NCI-H510A treated with DMSO at 0.1 percent for 48 hours (cell line): ENCODE measurements at places on chromosomes 2 and 18.

DNA sequence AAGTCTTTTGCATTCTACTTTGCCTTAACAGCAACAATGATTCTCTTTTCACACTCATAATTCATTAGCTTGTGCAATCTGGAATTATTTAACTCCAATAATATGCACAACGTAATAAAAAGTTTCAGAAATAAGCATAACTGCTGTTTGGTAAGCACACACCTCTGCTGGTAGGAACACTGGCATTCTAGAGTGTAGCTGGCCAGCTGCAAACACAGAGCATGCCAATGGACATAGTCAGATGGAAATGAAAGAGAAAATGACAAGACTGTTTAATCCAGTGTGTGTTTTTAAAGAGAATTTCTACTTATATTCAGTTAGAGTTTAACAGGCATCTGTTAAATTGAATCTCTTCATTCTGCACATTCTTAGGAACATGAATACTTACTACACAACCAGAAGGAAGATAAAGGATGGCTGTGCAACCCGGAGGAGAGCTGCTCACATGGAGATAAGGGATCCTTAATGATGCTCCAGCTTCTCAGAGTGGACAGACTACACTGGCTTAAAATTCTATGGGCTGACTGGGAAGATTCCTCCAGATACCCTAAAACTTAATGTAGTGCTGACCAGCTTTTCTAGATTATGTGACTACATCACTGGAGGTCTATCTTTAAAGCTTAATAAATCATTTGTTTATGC lies 94.6 kb upstream of the CHAC2 start:
- DNase-seq, result no peak

DNA sequence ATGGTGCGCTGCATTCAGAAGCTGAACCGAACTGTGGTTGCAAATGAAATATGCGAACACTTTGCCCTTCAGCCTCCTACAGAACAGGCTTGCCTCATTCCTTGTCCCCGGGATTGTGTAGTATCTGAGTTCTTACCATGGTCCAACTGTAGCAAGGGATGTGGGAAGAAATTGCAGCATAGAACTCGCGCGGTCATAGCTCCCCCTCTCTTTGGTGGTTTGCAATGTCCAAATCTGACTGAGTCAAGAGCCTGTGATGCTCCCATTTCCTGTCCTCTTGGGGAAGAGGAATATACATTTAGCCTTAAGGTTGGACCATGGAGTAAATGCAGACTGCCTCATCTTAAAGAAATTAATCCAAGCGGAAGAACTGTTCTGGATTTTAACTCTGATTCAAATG lies 291.4 kb downstream of the THSD7B start:
- no peak for DNase-seq

DNA sequence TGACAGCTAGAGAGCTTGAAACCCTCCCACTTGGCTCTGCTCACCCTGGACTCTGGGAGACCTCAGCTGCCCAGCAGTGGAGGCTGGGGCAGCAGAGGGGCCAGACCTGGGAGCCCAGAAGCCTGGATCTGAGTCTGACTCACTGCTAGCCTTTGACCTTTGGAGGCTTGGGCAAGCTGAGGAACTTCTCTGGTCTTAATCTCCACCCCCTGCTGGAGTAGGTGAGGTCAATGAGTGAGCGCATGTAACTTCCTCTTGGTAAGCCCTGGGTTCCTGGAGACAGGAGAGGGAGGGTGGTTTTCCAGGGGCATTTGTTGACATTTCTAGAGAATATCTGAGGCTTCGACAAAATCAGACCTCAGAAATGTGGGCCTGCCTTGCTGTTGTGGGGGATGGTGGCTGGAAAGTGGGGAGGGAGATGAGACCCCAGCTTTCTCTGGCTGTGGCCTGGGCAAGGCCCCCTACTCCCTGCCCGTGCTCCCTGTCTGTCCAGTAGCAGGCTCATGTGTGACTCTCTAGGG lies 73.0 kb upstream of the YWHAQ start:
- DNase-seq, result no peak

- DNase-seq, result no peak
Measured at GRCh38 chr2:23449831-23450331, 64.9 kb downstream of the KLHL29 start.

DNA sequence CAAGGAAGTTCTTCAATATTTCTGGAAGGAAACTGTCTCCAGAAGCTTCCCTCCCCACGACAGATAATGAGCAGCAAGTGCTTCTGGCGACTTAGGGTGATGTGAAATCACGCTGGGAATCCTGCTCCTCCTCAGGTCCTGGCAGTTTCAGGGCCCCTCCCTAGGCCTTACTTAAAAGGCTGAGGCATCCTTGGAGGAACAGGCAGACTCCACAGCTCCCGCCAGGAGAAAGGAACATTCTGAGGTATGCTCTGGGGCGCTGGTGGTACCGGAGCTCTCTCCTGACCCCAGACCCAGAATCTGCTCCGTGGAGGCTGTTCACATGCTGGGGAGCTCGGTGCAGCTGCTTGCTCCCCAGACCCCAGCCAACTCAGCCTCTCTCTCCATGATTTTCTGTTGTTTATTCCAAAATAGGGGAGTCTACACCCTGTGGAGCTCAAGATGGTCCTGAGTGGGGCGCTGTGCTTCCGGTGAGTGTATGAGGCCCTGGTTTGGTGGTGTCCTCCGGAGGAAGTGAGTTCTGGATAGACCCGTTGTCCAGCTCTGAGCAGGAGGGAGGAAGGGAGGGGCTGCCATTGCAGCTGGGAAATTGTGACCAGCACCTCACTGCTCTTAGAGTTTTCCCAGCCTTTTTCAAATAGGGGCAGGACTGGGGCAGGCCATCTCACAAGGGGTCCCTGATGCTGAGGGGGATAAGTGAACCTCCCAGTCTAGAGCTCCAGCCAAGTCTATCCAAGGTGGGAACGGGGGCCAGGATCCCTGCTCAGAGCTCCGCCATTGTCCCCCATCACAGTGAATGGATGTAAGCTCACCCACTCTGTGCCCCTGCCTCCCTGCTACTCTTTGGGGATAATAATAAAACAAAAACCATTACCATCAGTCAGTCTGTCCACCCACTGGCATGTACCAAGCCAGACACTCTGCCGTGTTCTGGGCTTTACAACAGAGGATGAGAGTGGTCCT lies at the start of gene IL36RN:
Gene IL36RN (plus strand): TSS at position 201 of the 963 bp plus-strand sequence. CDS start 241 bp downstream, at position 442.
- DNase-seq, result no peak

- no peak for DNase-seq
Measured at GRCh38 chr2:233121856-233122255, 61.7 kb downstream of the INPP5D start.
